H7 (cell line): ENCODE measurements at places on chromosomes 16 and 17. TPM values are rescaled to one million over a fixed set of nuclear protein-coding genes. Genes with fewer than 3 reads are reported as not detected.

Gene GDPD3
- 0.31 and 1.8 TPM in 2 replicates for total RNA-seq

Gene SLC2A4
- total RNA-seq: 3.8 and 6.6 TPM in 2 replicates

Gene KRT38
- total RNA-seq: not detected in 2 replicates

Gene SLC52A1
- 0.10 TPM in 1 of 2 replicates, not detected in the other for total RNA-seq

Gene HOXB7
- 0.45 TPM in 1 of 2 replicates, not detected in the other for total RNA-seq

Gene TPSD1
- not detected in 2 replicates for total RNA-seq

Gene SYT17
- 1.9 and 5.3 TPM in 2 replicates for total RNA-seq

Gene CA5A
- not detected in 2 replicates for total RNA-seq

Gene CORO6
- 3.9 and 6.9 TPM in 2 replicates for total RNA-seq

- peak; percentile 97 for DNase-seq
These were observed at the start of gene LIMD2 for GRCh38 chr17:63699638-63700527. Gene LIMD2 (minus strand): TSS chr17:63700125. CDS start chr17:63699298, 827 bp downstream.

- no peak for DNase-seq
These were observed 7.3 kb downstream of the PCTP start for GRCh38 chr17:55758171-55758570.

DNA sequence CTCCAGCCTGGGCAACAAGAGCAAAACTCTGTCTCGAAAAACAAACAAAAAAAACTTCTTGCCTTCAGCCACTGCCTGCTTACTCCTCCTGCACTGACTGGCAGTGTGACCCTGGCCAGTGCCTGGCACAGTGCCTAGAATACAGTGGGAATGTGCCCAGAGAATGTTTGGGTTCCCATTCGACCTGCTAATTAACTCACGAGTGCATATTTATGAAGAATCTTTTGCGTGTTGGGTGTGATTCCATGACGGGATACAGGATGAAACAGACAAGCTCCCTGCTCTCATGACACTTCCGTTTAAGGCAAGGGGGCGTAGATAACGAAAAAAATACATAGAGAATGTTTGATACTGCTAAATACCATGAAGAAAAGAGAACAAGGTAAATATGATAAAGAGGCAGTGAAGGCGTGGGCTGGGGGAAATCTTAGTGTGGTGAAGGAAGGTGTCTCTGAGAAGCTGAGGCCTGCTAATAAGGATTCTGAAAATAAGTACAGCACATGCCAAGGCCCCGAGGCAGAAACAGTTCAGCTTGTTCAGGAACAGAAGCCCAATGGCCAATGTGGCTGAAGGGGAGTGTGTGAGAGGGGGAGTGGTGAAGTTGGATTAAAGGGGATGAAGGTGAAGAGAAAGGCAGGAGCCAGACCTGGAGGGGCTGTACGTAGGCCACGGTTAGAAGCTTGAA is 4.3 kb downstream of the ABI3 start:
- no peak for DNase-seq

GRCh38 chr17:3669548-3669947 is 936 bp downstream of the EMC6 start:
- no peak for DNase-seq

DNA sequence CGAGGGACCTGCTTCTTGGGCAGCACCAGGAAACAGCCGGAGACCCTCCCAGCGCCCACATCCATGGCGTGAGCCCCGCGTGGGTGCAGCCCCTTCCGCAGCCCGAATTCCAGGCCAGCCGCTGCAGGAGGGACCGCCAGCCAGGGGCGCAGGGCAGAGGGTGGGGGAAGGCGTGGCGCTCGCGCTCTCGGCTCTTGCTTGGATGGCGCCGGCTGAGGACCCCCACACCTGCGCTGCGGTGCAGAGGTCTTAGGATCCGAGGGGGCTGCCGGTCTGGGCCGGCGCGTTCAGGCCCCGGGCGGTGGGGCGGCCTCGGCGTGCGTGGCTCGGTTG is 28.8 kb downstream of the ACTG1 start:
- DNase-seq: peak; percentile 78

DNA sequence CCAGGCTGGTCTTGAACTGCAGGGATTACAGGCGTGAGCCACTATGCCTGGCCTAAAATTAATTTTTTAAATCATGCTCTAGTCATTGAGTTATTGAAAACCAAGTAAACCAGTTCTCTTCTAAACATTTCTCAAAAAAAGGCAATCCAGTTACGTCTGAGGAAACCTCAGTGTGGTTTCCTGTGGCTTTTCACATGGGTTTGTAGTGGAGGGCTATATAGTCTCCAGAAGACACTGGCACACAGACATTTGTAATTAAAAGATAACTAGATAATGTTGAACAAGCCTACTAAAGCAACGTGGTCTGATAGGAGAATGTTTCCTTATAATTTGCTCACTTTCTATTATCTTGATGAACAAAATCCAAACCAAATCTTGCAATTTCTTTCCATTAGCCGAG is 5.2 kb upstream of the TOB1 start:
- DNase-seq: no peak

GRCh38 chr17:65047941-65048340 is 8.6 kb downstream of the GNA13 start:
- no peak for DNase-seq

DNA sequence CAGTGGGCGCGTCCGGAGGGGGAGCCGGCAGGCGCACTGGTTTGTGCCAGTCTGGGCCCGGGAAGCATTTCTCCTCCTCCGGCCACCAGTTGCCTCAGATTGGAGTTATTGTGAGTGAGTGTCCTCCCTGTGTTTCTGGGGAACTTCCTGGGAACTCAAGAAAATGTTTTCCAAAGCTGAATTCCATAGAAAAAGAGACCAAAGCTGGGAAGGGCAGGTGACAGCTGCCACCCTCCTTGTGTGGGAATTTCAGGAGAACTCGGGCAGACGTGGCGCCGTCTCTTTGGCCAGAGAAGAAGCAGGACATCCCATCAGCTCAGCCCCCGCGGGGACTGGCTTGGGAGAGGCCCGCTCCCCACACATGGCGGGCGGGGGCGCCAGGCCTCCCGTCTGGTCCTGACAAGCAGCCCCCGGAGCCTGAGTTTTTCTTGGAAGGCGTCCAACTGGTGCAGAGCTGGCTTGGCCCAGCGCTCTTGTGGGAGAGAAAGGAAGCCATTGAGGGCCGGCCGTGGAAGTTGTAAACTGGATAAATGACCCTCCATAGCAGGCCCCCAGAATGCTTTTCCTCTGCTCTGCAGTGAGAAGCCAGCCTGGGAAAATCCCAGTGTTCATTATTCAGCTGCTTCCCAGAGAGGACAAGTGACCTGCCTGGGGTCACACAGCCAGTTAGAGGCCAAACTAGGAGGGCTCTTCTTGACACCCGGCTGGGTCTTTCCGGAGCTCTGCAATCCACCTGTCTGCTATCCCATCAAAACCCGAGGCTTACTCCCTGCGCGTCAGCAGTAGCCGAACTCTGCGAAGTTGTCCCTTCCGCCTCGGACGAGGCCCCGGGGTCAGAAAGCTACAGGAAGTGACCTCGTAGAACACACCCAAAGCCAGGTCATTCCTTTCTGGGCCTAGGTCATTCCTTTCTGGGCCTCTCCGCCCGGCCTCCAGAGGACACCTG is 39.2 kb upstream of the GSE1 start:
- DNase-seq: no peak

DNA sequence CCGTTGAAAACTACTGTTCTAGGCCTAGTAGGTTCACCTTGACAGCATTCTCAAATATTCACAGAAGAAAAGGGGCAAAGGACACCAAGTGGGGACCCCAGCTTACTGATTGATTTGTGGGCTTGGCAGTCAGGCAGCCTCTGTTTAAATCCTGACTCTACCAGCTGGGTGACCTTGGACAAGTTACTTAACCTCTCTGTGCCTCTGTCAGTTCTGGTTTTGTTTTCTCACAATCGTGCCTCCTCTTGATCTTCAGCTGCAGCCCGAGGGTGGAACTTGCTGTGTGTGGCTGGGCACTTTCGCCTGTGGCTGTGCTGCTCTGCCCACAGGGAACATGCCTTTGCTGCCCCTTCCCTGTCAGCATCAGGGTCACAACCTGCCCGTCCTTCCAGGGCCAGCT is 17.8 kb downstream of the RAP1GAP2 start:
- DNase-seq: no peak

DNA sequence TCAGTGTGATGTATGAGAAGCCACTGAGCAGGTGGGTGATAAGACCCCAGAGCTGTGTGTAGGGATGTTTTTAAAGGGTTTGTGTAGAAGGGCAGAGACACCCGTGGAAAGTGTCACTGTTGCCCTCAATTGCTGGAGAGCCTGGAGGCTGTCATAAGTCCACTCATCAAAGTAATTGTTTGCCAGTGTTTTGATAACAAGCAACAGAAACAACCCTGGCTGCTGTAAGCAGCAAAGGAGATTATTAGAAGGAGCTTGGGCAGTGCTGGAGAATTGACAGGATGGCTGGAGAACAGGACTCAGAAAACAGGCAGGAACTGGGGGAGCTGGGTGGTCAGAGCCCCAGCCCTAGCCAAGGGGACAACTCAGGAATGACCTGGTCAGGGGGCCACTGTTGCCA is 119.6 kb downstream of the CCDC182 start:
- DNase-seq: no peak

GRCh38 chr16:31522071-31522470 is 5.6 kb upstream of the AHSP start:
- DNase-seq: no peak

- DNase-seq: no peak
These were observed 169.5 kb upstream of the C17orf78 start for GRCh38 chr17:37206299-37206698.

DNA sequence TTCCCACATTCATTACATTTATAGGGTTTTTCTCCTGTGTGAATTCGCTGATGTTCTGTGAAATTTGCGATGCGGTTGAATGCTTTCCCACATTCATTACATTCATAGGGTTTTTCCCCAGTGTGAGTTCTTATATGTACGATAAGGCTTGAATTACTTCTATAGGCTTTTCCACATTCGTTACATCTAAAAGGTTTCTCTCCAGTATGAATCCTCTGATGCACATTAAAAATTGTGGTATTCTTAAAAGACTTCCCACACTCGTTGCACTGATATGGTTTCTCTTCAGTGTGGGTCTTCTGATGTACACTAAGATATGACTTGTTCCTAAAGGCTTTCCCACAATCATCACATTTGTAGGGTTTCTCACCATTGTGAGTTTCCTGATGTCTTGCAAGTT is 30.4 kb downstream of the ZNF624 start:
- DNase-seq: no peak

- no peak for DNase-seq
These were observed 15.7 kb upstream of the MRC2 start for GRCh38 chr17:62611728-62612127.

DNA sequence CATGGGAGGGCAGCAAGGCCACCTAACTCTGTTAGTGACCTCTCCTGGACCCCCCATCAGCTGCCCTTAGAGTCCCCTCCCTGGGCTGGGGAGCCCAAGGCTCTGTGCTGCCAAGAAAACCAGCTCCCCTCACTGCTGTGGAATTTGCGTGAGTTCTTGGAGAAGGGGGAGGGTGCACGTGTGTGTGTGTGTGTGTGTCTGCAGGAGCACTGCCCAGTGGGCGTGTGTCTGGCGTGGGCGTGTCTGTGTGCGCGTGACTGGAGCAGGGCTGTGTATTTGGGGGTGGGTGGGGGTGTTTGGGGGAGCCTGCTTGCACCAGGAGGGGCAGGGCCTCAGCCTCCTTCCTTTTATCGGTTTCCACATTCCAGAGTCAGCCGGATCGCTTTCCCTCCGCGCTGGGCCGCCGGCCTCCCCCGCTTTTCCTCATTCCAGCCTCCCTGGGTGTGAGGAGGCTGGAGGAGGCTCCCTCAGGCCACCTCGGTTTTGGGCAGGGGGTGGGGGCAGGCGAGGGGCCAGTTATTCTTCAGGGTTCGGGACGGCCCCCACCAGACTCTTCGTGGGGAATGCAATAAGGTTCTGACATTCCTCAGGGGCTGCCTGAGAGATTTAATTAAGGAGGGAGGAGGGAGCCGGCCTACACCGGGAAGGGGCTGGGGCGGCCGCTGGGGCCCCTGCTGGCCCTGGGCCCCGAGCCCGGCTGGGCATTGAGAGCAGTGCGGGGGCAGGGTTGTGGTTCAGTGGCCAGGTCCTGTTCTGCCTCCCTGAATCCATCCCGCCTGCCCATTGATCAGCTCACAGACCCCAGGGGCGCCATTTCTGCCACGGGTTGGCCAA is 2.5 kb downstream of the VASN start:
- DNase-seq: peak; percentile 92

- peak; percentile 37 for DNase-seq
These were observed 49.2 kb downstream of the METRNL start for GRCh38 chr17:83128306-83129240.

- DNase-seq: no peak
These were observed 183.8 kb downstream of the CCDC182 start for GRCh38 chr17:57561072-57561861.

DNA sequence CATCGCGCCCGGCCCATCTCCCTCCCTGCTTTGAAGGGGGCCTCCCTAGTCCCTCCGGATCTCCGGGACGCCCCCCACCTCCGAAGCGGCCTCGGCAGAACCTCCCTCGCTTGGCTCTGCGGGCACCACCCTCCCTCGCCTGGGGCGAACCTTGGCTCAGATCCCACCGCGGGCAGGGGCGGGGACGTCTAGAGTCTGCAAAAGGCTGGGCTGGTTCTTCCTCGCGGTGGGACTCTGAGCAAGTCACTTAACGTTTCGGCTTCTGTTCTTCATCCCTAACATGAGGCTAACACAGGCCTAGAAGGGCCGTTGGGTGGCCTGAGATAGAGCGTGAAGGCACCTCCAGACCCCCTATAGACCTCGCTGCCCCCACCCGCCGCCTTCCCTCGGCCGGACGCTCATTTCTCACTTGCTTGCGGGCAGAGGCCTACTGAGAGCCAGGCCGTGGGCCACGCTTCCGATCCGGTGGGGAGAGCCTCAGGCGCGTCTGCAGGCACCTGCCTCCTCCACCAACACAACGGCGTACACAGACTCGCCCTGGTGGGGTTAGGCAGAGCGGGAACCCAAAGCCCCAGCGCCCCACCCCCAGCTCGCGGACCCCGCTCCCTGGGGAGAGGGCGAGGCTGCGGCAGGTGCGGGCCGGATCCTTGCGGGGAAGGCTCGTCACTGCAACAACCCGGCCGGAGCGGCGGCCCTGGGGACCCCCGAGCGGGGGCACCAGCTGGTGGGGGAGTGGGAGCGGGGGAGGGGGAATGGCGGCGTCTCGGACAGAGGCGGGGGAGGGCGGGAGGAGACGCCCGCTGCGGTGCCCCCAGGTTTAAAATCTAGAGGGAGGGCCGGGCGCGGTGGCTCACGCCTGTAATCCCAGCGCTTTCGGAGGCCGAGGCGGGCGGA is 5.4 kb downstream of the MYO1C start:
- peak; percentile 92 for DNase-seq

GRCh38 chr16:3065069-3065741 is at the start of gene IL32:
Gene IL32 (plus strand): TSS chr16:3065640. CDS start chr16:3065812, 172 bp downstream.
- DNase-seq: peak; percentile 74

DNA sequence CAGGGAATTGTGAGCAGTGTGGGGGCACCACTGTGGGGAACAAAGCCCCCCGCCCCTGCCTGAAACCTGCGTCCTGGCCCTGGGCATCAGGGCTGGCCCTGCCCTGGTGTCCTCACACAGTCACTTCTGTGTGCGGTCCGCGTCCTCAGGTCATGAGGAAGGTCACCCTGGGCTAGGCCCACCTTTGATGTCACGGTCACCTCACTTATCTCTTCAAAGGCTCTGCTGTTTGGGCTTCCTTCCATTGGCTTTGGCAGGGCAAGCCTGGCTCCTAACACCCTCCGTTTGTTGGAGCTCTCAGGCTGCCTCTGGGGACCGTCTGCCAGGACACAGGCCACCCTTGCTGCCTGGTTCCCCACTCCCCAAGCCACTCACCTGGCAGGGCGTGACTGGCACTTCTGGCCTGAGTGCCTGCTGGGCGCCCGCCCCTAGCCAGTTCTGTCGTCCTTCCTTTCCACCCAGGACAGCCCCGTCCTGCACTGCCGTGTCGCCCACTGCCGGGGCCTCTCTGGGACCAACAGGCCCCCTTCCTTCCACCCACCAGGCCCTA is 8.8 kb downstream of the CENPX start:
- no peak for DNase-seq

GRCh38 chr17:66094727-66095126 is 97.2 kb downstream of the CEP112 start:
- DNase-seq: no peak
